ENCODE measurements at places on chromosomes 7 and 10. TPM values are rescaled to one million over a fixed set of nuclear protein-coding genes. Genes with fewer than 3 reads are reported as not detected.

The ADAMTS14 gene
- total RNA-seq: under 0.01 TPM

The TDRD1 gene
- total RNA-seq: 0.16 TPM

The FOXI2 gene
- not detected for total RNA-seq

The DOCK1 gene
- 53.7 TPM for total RNA-seq

The AKR1C8 gene
- total RNA-seq: not detected

DNA sequence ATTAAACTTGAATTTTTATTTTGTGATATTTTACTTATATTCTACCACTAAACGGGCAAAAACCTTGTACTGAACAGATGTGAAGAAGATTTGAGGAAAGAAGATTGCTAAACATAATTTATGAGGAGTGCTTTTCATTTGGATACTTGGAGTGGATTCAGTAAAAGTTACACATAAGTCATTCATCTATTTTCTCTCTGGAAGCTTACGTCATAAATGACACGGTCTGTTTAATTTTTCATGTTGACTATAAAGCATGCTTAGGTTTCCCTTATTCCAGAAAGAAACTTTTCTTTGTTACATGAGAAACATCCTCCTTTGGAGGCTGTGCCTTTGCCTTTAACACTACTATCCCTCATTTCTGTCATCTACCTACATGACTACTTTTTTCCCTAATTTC, 53.9 kb downstream of the TFEC start:
- DNase-seq: no peak

GRCh38 chr7:132970257-132970656, 111.6 kb downstream of the CHCHD3 start:
- DNase-seq: no peak

GRCh38 chr10:53406532-53406931, 633.9 kb upstream of the MBL2 start:
- no peak for DNase-seq

GRCh38 chr10:114713525-114714090, 55.5 kb upstream of the ABLIM1 start:
- no peak for DNase-seq

GRCh38 chr10:15754937-15755336, 35.2 kb upstream of the ITGA8 start:
- no peak for DNase-seq

DNA sequence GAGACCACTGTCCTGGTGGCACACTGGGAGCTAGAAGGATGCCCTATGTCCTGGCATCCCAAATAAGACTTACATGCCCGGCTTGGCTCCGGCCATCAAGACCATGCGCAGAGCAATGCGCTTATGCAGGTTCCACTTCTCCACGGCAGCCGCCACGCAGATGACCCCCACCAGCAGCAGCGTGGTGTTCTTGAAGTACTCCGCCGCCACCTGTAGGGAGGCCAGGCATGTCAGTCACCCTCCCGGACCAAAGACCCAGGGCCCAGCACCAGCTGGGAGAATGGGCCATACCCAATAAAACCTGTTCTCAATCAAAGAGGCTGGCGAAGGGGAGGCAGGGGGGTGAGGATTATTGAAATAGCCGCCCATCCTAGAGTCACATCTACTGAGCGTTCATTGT, 19.9 kb downstream of the SLC13A4 start:
- DNase-seq: no peak

DNA sequence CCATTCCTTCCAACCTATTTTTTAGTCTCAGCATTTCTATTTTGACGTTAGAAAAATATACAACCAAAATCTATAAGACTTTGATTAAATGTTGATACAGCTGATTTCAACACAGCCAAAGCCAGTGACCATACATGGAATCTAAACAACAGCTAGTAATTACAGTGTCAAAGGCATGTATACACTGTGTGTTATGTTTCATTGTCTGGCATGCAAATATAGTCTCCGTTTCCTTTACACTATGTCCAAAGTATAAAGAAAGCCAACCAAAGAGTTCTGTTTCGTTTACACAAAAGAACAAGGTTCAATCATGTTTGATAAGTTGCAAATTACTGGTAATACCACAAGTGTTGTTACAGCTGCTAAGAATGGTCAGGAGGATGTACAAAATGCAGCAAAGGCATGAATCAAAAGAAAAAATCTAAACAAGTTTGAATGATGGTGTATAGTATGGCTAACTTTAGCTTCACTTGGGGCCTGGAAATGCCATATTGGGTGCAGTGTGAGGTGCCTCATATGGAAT, 268.3 kb upstream of the FERD3L start:
- DNase-seq: no peak

DNA sequence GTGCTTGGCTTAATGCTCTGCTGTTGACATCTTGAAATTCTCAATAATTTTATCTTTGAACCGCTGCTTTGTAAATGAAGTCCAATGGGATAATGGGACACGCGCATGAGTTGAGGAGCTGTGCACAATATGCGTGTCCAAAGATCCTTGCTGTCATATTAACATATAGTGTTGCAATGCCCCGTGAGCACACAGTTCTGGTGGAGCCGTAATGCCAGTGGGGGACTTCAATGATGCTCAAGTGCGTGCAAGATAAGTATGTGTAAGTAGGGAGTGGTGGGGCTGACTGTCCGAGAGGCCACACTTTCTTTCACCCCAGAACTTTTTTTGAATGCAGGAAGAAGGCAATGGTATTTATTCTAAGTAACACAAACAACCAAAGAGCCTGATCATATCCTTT, 77.4 kb upstream of the HPS1 start:
- DNase-seq: no peak

- DNase-seq: peak; percentile 79
These were observed 32.5 kb downstream of the OGDH start for GRCh38 chr7:44638611-44639557.

Measured in sigmoid colon (tissue), 7 donors.